T-cell (primary cell): ENCODE measurements at places on chromosomes 7 and 10. TPM values are rescaled to one million over a fixed set of nuclear protein-coding genes. Genes with fewer than 3 reads are reported as not detected.

Gene PSD
- total RNA-seq = 8.7 TPM

Gene FAM149B1
- 14.7 TPM for total RNA-seq

DNA sequence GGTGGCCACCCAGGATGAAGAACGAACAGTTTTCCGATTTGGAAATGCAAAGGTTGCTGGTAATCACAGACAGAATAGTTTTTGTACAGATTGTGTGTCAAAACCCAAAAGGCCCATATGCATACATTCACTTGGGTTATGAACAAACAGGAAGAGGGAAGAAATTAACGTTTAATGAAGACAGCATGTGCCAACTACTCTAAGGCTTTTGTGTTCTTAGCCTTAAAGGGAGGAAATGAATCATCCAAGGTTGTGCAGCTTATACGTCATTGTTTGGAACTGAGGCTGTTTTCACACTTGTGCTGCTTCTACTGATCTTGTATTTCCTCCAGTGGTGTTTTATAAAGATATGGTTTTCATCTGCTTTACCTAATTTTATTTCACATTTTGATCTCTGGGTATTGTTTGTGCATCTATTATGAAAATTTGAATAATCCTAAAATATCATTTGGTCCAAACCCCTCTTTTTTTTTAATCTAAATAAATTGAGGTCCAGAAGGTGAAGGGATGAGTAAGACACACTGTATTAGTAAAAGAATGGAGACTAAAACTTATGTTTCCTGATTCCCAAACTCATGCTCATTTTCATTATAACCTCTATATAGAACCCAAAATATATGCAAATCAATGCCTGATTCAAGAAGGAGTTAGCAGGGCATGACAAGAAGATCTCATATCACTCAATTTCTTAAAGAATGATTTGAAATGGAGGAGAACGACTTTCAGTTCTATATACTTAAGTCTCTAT is 373.1 kb downstream of the THSD7A start:
- no peak for DNase-seq

DNA sequence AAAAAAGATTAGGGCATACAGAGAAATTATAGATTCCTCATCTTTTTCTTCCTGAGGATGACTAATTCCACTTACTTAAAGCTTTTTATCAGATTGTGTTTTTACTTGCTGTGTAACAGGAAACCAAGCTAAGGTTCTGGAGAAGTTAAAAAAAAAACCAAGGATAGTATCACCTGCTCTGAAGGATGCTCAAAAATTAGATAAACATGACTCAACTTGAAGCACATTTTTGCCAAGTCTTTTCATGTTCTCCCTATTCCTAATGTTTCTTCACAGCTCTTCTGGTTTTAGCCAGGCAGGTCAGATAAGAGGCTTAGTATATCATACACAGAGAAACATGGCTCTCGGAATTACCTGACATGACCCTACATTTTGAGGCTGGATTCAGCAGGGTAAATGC is 90.3 kb downstream of the CPEB3 start:
- DNase-seq = no peak

GRCh38 chr7:83305027-83305426 is 142.3 kb upstream of the PCLO start:
- no peak for DNase-seq

DNA sequence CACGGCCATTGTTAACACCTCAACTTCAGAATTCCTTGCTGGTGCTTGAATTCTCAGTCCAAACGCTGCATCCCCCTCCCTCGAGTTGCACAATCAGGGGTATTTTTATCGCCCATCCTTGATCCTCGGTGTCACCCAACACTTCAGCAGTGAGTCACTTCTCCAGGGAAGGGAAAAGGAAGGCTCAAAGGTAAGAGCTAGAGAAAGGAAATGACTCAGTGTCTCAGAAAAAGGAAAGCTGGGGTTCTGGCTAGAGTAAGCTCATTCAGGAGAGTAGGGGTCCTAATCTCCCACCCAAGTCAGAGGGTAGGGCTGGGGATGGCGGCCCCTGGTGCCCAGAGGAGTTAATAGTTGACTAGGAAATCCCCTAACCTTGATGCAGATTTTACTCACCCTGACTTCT is 39.8 kb upstream of the TRIM8 start:
- DNase-seq = no peak

GRCh38 chr7:117067340-117067739 is 114.0 kb downstream of the ST7 start:
- DNase-seq = no peak

DNA sequence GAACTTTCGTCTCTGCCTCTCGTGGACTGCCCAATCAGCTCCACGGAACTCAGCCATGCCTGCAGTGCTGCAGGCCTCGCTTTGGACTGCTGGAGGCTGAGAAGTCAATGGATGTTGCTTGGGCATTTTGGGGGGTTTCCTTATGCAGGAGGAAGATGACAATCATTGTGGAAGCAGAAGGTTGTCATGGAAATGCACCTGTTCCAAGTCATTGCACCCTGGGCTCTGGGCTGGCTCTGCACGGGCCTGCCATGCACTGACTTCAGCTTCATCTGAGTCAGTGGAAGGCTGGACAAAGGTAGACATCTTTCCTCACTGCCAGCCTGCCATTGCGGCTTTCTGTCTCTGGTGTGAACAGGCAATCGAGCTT is 217.3 kb downstream of the RPS24 start:
- no peak for DNase-seq

GRCh38 chr10:72802332-72802731 is 91.2 kb upstream of the OIT3 start:
- DNase-seq = no peak

- no peak for DNase-seq
Observed at GRCh38 chr10:88234297-88234696, 348.8 kb downstream of the RNLS start.
